ENCODE measurements at places on chromosomes 13 and 19.

DNA sequence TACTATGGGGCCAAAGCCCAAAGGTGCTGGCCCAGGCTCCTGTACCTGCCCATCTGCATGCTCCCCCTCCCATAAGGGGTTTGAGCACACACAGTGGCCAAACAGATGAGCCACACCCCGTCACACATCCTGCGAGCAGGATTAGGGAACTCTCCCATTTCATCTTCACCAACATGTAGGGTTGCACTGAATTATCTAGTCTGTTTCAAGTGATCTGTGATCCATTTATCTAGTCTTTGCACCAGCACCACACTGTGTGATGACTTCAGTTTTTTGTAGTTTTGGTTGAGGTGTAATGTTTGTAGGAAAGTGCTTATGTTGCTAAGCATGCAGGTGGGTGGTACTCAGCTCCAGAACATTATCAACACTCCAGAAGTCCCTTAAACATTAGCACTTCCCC, 249.3 kb downstream of the MYO16 start:
- no peak for DNase-seq

DNA sequence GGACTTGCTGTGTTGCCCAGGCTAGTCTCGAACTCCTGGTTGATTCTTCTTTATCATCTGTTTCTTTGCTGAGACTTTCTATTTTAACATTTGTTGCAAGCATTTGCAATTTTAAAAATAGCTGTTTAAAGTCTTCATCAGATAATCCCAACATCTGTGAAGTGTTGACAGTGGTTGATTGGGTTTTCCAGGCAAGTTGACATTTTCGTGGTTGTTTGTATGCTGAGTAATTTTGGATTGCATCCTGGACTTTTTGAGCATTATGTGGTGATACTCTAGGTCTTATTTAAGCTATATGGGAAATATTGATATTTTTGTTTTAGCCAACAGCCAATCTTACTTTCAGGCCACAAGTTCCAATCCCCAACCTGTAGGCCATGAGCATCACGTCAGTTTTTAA, 25.1 kb downstream of the AP1M1 start:
- peak; percentile 10 for DNase-seq

GRCh38 chr13:112168761-112169160, 101.8 kb downstream of the SOX1 start:
- DNase-seq: no peak

- no peak for DNase-seq
Observed at GRCh38 chr13:20101467-20102316, 59.2 kb downstream of the GJA3 start.

- no peak for DNase-seq
Observed at GRCh38 chr19:49343123-49343522, 7.9 kb downstream of the CD37 start.

GRCh38 chr13:30442926-30443325, 20.6 kb downstream of the UBE2L5 start:
- DNase-seq: no peak

- DNase-seq: no peak
Observed at GRCh38 chr13:111925146-111925875, 141.6 kb upstream of the SOX1 start.

- peak; percentile 40 for DNase-seq
Observed at GRCh38 chr13:44465318-44465717, 91.7 kb downstream of the SERP2 start.

GRCh38 chr19:4443188-4443587, 14.4 kb downstream of the UBXN6 start:
- DNase-seq: no peak

DNA sequence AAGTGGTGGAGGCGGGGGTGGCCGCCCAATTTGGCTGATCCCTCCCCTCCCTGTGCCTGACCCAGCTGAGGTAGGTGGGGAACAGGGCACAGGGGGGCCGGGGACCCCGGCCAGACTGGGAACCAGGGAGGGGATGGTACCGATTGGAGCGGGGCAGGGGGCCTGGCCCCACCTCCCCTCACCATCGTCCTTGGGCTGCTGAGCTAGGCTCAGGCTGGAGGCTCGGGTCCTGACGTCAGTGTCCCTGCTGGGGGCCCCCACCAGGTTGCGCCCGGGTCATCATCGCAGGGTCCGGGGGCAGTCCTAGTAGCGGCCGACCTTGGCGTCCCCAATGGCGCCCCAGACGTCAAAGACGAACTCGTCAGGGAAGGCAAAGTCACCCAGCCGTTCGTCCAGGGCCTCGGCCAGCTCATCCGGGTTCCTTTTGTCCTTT, 3.0 kb upstream of the PTGER1 start:
- no peak for DNase-seq

DNA sequence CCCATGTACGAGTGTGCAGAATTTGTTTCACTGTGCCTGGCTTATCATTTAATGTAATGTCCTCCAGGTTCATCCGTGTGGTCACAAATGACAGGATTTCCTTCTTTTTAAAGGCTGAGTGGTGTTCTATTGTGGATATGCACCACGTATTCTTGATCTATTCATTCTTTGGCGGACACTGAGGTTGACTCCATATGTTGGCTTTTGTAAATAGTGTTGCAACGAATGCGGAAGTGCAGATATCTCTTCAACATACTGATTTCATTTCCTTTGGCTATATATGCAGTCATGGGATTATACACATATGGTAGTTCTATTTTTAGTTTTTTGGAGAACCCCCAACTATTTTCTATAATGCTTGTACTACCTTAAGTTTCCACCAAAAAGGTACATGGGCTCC, 13.0 kb downstream of the OR7A5 start:
- DNase-seq: peak; percentile 27

- DNase-seq: no peak
Observed at GRCh38 chr19:7215176-7215575, 79.0 kb downstream of the INSR start.

GRCh38 chr13:25806264-25806974, 245.4 kb downstream of the SHISA2 start:
- peak; percentile 26 for DNase-seq

DNA sequence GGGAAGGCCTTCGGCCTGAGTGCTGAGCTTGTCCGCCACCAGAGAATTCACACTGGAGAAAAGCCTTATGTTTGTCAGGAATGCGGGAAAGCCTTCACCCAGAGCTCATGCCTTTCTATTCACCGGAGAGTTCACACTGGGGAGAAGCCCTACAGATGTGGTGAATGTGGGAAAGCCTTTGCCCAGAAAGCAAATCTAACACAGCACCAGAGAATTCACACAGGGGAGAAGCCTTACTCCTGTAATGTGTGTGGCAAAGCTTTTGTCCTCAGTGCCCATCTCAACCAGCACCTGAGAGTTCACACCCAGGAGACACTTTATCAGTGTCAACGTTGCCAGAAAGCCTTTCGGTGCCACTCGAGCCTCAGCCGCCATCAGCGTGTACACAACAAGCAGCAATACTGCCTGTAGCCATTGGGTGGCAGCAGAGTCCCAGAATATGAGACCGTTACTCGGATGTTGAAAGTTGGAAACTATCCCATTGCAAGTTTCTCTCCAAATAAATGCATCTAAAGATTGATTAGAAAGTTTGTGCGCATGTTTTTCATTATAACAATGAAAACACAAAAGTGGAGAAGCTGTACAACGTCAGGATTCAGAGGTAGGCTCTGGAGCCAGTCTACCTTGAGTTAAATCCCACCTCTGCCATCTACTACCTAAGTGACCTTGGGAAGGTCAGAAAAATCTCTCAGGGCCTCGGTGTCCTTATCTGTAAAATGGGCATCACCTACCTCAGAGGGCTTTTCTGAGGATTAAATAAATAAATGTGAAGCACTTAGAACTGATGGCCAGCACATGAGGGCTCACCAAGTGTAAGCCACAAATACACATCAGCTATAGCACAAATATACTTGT, 21.1 kb downstream of the ZNF473 start:
- DNase-seq: no peak

- DNase-seq: peak; percentile 100
Observed at GRCh38 chr13:109256866-109257760, 529.3 kb downstream of the IRS2 start.

DNA sequence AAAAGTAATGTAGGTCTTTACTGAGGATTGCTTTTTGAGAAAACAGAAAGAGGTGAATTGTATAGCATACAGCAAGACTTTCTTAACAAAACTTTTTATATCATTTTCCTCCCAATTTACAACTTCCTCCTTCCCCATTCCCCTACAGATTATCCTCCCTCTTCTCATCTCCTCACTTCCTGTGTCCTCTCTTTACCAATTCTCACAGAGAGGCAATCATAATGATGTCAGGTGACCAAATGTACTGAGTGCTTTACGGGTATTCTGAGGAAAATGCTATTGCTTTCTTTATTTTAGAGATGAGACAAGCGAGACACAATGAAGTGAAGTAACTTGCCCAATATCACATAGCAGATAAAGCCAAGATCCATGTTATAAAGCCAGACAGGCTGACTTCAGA, 1.7 kb upstream of the MTMR6 start:
- DNase-seq: no peak

- DNase-seq: no peak
Observed at GRCh38 chr13:46797501-46798237, 708 bp upstream of the ESD start.

GRCh38 chr19:33375156-33375836, 1.8 kb downstream of the CEBPG start:
- no peak for DNase-seq

DNA sequence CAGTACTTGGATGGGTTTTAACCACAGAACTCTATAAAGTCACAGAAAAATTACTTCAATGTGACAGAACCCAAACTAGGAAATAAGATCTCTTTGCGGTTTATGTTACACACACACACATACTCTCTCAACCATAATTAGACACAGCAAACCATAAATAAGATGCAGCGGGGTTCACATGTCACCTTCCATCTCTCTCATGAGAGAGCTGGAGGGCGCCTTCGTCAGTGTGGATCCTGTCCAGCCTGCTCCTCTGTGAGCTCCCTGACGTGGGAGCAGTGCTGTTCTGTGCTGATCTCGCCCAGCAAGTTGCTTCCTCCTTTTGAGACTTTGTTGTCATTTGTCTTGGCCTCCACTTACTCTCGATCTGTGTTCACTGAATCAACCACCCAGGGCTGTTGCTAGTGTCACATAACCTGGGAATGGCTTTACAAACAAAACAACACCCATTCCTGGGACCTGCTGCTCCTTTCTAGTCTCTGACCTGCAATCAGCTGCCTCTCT, 204.9 kb upstream of the KL start:
- DNase-seq: peak; percentile 50

DNA sequence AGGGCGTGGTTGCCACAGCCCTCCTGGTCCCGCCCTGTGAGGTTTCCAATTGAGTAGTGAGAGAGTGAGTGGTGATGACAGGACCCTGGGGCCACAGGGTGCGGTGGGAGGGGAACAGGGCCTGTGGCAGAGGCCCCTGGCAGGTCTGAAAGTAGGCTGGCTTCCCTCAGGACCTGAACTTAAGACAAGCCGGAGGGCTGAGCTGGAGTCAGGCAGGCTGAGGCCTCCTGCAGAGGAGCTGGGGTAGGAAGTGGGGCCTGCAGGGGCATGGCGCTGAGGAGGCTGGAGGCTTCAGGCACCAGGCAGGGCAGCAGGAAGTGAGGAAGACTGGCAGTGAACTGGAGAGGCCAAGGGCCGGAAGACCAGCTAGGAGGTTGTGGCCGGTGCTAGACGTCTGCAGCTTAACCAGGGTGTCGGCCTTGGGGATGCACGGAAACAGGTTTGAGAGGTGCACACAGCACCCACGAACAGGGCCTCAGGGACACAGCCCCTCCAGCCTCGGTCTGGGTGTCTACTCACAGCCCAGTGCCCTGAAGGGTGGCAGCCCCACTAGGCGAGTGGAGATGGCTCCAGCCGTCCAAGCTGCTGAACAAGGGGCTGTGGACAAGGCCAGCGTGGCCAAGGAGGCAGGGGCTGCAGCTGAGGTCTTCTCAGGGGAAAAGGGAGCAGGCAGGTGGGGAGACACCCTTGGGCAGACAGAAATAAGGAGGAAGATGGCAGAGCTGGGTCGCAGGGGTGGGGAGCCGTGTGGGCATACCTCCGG, 17.8 kb downstream of the POP4 start:
- no peak for DNase-seq
